NK-92 treated with Interleukin-12 subunit alpha and Interleukin-12 subunit beta, amount 100 ng/mL, for 24 hours (cell line): ENCODE measurements at places on chromosomes 3 and 15.

DNA sequence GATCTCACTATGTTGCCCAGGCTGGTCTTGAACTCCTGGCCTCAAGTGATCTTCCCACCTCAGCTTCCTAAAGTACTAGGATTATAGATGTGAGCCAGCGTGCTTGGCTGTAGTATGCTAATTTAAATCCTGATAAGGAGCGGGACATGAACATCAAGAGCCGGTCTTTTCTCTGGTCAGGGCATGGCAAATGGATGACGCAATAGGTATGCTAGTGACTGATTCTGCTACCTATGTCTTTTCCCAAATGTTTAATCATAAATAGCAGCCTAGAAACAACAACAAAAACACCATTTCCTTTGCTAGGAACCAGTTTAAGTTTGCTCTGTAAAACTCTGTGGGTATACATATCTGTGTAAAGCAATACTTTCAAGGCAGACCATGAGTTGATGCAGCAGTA is 64.7 kb downstream of the STARD9 start:
- no peak for DNase-seq

DNA sequence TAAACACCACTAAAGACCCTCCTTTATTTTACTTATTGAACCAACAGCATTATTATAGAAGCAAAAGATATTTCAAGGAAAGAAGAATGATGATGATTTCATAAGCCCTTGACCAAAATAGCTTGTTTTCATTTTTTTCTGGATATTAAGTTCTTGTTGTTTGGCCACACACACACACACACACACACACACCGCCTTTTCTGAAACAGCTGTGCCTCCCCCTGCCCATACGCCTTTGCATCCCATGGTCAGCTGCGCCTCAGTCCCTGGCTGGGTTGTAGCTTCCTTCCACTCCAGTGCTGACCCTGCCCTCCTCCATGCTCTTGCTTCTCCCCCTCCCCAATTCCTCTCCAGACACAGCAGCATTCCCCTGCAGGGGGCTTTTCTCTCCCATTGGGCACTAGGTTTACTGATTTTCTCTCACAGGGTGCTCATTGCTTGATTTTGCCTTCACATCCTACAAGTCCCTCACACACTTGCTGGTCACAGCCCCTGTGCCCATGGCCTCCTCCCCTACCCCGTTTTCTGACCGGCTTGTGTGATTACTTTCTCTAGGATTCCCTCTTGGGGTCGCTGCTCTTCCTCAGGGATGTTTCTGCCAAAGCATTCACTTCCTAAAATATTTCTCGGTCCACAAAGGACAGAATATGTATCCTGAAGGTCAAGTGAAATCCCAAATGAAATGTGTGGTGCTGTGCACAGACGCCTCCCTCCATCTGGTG is 18.4 kb downstream of the MESP1 start:
- no peak for DNase-seq

DNA sequence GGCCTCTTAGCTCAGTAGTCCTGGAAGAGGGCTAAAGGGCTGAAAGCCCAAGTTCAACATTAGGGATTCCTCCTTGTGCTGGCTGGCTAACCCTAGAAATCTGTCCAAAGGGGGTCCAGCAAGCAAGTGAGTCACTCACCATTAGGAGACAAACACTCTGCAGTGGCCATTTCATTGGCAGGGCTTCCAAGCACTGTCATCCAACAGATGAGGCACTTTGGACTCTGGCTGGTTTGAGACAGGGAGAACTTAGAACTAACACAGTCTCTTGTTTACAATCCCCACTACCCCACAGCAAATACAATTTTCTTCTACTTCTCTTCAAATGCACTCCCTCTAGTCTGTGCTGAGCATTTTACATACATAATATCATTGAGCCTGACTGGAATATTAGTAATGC is 10.1 kb upstream of the WNT5A start:
- DNase-seq, result no peak

DNA sequence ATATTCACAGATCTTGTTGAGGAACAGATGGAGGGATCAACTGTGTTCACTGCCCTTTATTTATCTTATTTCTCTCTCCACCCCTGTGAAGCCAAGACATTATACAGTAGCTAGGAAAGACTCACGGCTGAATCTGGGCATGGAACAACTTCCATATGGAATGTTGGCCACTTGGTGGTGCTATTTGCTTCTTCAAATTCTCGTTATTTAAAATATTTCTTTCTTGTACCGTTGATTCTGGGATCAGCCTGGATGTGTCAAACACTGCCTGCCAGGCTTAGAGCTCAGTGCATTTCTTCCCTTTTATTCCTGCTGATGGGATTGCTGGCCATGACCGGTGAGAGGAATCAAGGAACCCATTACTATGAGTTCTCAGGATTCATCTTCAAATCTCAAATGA is 17.5 kb upstream of the GASK1A start:
- DNase-seq, result no peak

- DNase-seq, result no peak
Observed at GRCh38 chr3:35565048-35565447, 74.3 kb upstream of the ARPP21 start.

DNA sequence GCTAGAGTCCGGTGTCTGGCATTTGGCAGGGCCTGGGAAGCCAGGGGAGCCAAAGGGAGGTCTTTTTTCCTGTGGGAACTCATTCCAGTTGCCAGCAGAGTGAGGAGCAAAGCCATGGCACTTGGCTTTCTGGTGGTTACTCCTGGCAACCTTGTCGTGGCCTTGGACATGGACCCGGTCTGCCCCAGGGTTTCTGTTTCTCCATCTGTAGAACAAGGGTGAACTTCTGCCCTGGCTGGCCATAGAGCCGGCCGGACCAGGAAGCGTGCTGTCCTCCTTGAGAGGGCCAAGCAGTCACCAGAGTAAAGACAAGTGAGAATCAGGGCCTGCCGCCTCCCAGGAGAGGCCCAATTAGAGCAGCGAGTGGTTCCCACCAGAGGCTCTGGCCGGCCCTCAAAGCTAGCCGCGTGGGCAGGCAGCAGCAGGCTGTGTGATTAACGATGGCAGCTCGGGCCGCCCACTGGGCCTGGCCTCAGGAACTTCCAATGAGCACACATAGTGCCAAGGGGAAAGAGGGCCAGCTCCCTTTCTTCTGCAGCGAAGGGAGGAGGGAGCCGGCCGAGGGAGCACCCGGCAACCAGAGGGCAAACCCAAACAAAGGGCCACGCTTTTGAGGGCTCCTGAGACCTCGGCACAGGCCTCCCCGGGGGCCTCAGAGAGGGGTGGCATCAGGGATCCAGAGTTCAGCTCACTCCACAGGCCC is 29.1 kb upstream of the ELP6 start:
- no peak for DNase-seq

- DNase-seq, result no peak
Observed at GRCh38 chr3:55006244-55006676, 78.4 kb upstream of the LRTM1 start.

DNA sequence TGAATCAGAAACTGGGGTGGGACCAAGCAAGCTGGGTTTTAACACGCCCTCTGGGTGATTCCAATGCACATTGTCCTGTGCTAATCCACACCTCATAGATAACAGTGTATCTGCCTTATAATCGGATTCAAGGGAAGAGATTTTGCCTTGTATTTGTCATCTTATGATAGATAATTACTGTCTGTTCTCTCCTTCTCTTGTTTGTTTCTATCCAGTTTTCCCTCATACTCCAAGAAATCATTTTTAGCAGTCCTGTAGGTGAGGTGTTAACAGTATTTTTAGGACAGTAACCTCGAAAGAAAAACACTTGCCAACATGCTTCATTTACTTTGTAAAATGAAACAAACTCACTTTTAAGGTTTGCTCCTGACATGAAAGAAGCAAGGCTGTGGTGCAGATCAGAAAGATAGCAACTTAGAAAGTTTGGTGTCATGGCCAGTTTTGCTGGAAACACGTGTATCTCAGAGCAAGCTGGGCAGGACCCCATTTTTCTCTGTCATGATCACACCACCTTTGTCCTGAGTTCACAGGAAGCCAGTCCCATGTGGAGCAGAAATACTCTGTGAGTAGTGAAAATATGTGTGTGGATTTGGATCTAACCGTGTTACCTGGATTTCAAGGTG is 72.6 kb downstream of the TRAK1 start:
- no peak for DNase-seq

DNA sequence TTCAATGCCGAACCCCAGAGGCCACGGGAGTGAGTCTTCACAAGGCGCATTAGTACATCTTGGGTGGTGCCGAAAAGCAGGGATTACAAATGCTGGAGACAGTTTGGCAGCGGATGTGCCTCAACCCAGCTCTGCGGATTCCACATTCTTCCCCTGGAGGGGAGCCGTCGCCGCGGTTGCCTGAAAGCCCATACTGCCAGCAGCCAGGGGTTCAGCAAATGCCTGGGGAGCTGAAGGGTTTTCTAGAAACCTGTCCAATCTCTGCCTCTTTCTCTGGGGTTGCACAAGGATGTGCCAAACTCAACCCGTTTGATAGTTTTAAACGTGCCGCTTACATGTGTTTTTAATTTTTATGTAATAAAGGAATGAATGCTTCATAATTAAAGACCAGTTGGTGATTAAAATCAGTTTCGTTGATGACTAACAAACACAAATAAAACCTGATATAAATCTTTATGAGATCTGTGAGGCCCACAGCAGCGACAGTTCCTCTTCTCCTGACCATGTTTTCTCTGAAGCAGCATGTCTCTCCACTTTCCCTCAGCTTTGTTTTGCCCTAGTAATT is 74.6 kb upstream of the LEKR1 start:
- DNase-seq, result no peak

DNA sequence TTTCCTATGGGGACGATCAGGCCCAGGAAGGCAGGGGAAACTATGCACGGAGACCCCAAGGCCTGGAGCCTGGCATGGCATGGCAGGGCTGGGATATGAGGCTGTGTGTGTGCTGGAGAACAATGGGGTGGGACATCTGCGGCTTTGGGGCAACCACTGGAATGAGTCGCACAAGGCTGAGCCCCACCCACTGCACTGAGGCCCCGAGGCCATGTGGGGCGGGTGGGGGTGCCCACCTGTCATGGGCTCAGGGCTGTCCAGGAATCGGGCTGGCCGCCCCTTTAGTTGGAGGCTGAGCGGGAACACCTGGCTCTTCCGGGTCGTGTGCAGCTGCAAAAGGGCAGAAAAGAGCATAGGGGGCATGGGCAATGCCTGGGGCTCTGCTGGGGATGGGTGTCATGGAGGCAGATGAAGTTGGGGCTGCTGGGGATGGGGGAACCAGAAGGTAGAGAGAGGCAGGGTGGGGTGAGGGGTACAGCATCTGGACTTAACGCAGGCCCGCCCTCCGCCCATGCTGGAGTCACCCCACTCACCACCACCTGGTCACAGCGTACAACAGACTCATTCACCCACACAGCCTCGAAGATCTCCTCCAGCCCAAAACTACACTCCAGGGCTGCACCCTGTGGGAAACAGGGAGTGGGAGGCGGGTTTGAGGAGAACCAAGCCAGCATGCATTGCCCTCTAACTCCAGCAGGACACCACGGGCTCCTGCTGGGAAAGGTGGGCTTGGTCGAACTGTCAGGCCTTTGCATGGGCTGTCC is 31.1 kb downstream of the PLXND1 start:
- no peak for DNase-seq

- no peak for DNase-seq
Observed at GRCh38 chr3:56124546-56124945, 343.7 kb downstream of the ERC2 start.

DNA sequence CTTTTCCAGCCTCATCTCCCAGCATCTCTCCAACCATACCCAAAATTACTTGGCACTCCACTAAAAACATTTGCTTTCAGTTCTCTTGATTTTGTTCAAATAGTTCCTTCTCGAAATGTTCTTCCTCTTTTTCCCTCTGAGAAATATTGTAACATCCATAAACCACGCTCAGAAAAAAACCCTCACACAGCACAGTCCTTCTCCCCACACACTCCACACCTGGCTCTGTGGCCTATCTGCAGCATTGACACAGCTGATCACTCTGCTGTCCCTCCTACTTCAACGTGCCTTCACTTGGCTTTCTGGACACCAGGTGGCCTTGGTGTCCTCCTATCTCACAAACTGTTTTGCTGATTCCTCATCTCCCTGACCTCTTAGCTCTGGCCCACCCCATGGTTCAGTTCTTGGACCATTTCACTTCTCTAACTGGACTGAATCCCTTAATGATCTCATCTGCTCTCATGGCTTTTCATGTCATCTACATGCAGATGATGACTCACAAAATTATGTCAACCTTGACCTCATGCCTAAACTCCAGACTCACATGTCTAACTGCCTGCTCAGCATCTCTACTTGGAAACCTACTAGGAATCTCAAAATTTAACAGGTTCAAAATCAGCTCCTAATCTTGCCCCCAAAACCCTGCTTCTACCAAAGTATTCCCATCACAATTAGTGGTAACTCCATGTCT is 93.3 kb downstream of the TRIM42 start:
- DNase-seq, result no peak

- no peak for DNase-seq
Observed at GRCh38 chr3:42710323-42711021, 7.9 kb upstream of the HHATL start.

- DNase-seq, result no peak
Observed at GRCh38 chr3:189372243-189372642, 200.5 kb downstream of the TPRG1 start.

DNA sequence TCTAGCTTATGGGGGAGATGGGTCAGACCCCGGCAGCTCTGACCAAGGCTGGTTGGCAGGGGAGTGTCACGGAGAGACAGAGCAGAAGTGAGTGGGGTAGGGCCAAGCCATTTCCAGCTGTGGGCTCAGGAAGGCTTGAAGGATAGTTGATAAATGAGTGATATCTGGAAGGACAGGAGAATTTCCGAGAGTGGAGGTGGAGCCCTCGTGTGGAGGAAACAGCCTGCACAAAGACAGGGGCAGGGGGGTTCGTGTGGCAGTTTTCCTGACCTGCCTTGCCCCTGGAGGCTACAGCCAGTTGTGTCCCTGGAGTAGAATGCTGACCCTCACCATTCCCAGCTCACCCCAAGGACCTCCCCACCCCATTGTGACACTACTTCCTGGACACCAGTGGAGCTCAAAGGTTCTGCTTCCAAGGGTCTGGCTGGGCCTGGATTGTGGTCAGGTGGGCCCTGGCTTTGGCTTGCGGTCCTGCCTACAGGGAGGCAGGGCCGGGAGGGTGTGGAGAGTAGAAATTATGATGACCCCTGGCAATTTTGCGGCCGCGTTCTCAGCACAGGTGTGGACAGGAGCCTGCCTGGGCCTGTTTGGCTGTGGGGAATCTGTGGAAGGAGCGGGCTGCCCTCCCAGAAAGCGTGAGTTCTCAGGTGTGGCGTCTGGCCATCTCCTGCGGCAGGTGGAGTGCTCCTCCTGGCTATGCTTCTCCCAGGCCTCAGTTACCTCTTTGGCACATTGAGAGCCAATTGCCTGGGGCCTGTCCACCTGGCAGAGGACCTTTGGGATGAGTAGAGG is at the start of gene SLC22A14:
Gene SLC22A14 (plus strand): TSS at position 400 of the 792 bp plus-strand sequence. CDS start 23,733 bp downstream, outside the sequence.
- DNase-seq, result no peak

DNA sequence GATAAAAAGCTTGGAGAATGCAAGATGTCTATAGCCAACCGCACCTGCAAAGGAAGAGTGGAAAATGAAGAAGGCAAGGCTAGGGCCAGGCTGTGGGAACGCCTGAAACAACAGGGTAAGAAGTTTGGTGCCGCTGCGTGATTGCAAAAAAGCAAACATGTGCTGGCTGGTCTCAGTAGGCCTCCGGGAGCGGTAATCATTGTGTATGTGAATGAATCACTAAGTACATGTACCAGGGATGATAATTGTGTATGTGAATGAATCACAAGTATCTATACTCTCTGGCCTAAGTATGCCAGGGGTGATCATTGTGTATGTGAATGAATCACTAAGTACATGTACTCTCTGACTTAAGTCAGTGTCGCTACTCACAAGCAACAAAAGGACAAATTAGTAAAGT is 40.3 kb upstream of the PARL start:
- DNase-seq, result no peak
